ELF-1 (cell line): ENCODE measurements at places on chromosomes 1 and 21.

GRCh38 chr1:217564833-217565232 is 66.1 kb downstream of the GPATCH2 start:
- DNase-seq, result no peak

- no peak for DNase-seq
Observed at GRCh38 chr1:26028490-26028980, 7.0 kb downstream of the EXTL1 start.

- DNase-seq, result no peak
Observed at GRCh38 chr21:35345954-35346353, 296.9 kb upstream of the RUNX1 start.

GRCh38 chr21:29256126-29256910 is 42.4 kb upstream of the BACH1 start:
- DNase-seq, result no peak

- DNase-seq, result peak; percentile 39
Observed at GRCh38 chr21:25871566-25871965, 136.8 kb downstream of the GABPA start.

DNA sequence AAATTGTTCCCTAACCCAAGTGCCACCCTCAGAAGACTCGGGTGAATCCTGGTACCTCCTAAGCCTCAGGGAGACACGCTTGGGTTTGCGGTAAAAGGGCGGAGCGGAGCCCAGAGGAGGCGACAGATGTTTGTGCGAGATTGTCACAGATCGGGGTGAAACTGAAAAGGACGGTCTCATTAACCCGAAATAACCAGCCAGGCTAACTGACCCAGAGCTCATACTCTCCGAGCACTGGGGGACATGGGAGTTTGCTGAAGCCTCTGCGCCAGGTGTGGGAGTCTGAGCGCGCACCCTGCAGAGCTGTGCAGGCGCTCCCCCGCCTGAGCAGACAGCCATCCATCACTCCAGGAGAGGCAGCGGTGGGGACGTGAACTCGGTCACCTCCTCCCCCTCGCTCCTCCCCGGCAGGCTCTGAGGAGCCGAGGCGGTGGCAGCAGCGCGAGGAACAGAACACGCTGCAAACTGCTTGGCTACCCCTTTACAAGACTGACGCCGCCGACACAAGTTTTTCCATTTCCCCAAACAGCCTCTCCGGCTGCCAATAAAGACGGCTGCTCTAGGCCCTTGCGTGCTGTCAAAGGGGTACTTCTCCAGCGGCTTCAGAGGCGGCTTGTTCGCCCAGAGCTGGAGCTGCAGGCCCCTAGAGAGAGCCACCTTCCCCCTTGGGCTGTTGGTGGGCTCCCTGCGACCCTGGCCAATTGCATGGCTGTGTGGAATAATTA is 43.5 kb downstream of the RRAGC start:
- peak; percentile 69 for DNase-seq

GRCh38 chr1:50976111-50976889 is 6.3 kb downstream of the CDKN2C start:
- peak; percentile 31 for DNase-seq

- DNase-seq, result no peak
Observed at GRCh38 chr21:25307489-25307888, 299.8 kb downstream of the MRPL39 start.

DNA sequence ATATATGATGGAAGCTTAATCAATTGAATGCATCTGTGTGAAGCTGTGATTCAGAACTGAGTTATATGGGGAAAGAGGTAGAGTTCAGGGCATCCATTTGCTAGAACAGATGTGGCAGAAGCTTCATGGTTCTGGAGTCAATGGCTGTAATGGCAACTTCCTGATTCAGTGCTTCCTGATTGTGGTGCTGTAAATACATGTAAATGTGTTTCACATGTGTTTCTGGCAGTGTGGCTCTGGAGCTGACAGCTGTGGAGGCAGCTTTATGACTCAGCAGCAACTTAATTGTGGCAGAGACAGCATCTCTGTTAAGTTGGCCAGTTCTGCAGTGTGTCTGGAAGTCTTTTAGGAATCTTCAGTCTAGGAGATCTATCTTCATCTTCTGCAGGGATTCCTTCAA is 226.6 kb upstream of the ZRANB2 start:
- DNase-seq, result peak; percentile 8

DNA sequence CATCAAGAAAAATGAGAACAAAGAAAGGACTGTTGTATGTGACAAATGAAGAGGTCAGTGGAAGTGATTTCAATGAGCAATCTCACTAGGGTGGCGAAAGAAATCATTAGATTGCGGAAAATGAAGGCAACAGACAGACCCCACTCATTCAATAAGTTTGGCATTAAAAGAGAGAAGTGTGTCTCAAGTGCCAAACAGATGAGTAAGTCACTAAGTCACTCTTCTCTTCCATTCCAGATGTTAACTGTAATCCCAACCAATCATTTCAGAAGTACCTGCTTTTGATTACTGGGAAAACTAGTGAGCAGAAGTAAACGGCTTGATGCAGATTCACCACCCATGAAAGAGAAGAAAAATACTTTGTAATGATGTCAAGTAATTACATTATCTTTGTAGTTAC is 144.3 kb upstream of the PRMT6 start:
- DNase-seq, result no peak

GRCh38 chr1:178955391-178955954 is 70.2 kb upstream of the FAM20B start:
- no peak for DNase-seq
